Stimulated activated CD4-positive, alpha-beta T cell treated with anti-CD3 and anti-CD28 coated beads, Interleukin-1b, Interleukin-23, amount 100 ng/mL, for 1 hour (primary cell): ENCODE measurements at places on chromosomes 12 and 14.

- DNase-seq, result no peak
Measured at GRCh38 chr12:51389302-51389999, 1.8 kb downstream of the GALNT6 start.

DNA sequence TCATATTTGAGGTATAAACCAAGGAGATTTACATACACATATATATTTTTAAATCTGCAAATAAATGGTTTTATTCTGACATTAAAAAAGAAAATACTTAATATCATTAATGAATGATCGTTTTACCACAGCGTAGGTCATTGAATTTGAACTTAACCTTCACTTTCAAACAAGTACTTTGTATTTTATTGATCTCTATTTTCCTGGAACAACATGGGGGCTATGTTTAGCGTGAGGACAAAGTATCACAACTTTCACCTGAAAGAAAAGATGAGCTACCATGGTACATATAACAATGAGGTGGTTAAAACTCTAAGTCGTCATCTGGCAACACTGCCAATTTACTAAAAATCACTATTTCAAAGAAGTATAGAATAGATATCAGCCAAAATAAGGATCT lies 6.0 kb downstream of the GYS2 start:
- DNase-seq, result no peak

DNA sequence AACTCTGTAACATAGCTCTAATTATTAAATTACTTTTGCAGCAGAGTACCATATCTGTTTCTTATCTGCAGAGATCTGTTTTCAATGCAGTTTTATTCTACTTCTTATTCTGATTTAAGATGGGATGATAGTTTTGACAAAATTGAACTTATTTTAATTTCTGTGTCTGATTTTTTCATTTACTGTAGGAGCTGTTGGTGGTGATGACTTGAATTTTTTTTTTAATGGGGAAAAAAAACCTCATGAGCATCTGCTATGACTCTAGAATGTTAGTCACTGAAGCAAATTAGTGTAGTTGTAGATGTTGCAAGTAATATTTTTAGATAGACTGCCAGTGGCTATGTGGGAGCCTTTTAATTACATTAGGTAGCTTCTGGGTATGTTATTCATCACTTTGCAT lies 23.4 kb downstream of the DNM1L start:
- DNase-seq, result no peak

DNA sequence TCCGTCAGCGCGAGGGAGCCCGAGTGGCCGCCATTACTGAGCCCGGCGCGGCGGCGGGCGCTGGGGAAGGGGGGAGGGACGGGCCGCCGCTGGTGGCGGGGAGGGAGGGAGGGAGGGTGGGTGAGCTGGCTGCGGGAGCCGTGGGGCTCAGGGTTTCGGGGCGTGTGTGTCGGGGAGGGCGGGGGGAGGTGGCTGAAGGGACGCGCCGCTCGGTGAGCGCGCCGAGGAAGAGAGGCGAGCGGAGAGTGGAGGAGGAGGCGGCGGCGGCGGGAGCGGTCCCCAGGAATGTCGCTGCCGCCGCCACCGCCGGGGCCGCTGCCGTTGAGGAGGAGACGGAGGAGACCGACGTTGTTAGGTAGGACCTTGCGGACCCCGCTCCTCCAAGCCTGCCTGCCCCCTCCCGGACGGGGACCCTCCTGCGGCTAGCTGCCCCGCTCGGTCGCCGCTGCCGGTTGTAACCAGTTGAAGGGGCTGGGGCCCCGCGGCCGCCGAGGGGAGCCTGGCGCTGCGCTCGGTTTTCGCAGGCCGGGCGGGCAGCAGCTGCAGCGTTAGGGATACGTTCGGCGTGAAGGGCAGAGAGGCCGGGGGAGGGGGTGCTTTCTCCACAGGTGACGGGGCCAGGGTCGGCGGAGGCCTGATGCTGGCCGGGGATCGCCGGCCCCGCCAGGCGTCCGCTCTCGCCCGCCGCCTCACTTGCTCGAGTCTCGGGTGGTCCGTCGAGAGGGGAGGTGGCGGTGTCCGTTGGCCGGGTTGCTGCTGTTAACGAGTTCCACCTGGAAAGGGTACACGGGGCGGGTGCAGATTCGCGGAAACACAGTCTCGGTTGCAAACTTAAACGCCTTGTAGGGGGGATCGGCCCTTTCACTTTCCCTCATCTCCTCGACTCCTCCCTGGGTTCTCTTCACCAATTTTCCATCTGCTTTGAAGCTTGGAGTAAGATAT lies at the start of gene ARHGAP5:
Gene ARHGAP5 (plus strand): TSS at position 224 of the 942 bp plus-strand sequence. CDS start 13,366 bp downstream, outside the sequence.
- no peak for DNase-seq

DNA sequence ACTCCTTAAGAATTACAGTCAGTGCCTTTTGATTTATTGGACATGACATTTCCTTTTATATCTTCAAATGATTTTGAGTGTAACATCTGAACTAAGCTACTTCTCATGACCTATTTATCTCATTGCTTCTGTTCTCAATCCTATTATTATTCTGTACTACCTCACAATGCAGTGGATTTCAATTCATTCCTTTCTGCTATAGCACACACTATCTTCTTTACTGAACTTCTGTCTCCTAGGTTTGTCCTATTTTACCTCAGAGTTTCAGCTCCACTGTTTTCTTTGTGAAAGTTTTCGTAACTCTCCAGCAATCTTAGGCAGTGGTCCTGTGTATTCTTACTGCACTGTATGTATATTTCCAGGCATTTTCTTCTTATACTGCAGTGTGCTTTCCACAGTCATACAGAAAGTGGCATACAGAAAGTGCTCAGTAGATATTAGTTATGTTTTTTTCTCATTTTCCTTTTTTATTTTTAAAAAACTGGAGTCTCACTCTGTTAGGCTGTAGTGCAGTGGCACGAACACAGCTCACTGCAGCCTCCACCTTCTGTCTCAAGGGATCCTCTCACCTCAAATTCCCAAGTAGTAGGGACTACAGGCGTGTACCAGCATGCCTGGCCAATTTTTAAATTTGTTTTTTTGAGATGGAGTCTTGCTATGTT lies 368.6 kb upstream of the RGS6 start:
- no peak for DNase-seq
